ENCODE measurements at places on chromosomes 4 and X.

- no peak overlapping the region for H3K27ac ChIP-seq
- H3K4me1 ChIP-seq, result no peaks in the 10 kb centered on the region
- no peaks in the 10 kb centered on the region for H3K27me3 ChIP-seq
- DNase-seq, result no peak
- H3K4me3 ChIP-seq, result no peak overlapping the region
Measured at GRCh38 chr4:155822572-155822971, 43.5 kb downstream of the ASIC5 start.

DNA sequence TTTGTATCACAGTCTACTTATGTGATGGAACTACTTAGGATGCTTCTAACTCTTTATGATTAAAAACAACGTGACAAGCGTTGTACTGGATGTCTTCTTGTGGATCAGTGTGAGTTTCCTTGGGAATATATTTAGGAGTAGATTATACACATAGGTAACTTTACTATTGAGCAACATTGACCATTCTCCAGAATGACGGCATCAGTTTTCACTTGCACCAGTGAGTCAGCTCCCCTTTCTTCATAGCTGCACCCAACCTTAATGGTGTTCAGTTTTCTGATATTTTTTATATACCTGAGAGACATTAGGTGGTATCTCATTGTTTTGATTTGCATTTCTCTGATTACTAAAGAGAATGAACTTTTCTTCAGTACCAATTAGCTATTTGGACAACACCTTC is 343.9 kb downstream of the ADGRL3 start:
- H3K27me3 ChIP-seq, result no peaks in the 10 kb centered on the region
- no peak for DNase-seq
- no peak overlapping the region for H3K4me3 ChIP-seq
- no peaks in the 10 kb centered on the region for H3K36me3 ChIP-seq

- no peaks in the 10 kb centered on the region for H3K36me3 ChIP-seq
- DNase-seq, result no peak
- no peaks in the 10 kb centered on the region for H3K27me3 ChIP-seq
- H3K4me3 ChIP-seq, result no peak overlapping the region
- H3K27ac ChIP-seq, result no peak overlapping the region
Measured at GRCh38 chrX:129606918-129607317, 47.8 kb downstream of the APLN start.

GRCh38 chr4:88780389-88780788 is 82.8 kb upstream of the NAP1L5 start:
- DNase-seq, result no peak
- no peaks in the 10 kb centered on the region for H3K36me3 ChIP-seq
- peaks cover 8% of the 10 kb centered on the region for H3K4me1 ChIP-seq

- H3K27ac ChIP-seq, result no peak overlapping the region
- no peak for DNase-seq
- peaks cover 1% of the 10 kb centered on the region for H3K4me1 ChIP-seq
- H3K36me3 ChIP-seq, result peaks cover 3% of the 10 kb centered on the region
- H3K4me3 ChIP-seq, result no peak overlapping the region
Measured at GRCh38 chr4:82381235-82381634, 7.4 kb upstream of the HNRNPD start.

- H3K4me3 ChIP-seq, result no peak overlapping the region
- H3K4me1 ChIP-seq, result no peaks in the 10 kb centered on the region
- DNase-seq, result no peak
- no peaks in the 10 kb centered on the region for H3K36me3 ChIP-seq
- no peaks in the 10 kb centered on the region for H3K27me3 ChIP-seq
Measured at GRCh38 chrX:49231333-49232000, 1.7 kb downstream of the CACNA1F start.

- no peak overlapping the region for H3K27ac ChIP-seq
- no peak for DNase-seq
- no peaks in the 10 kb centered on the region for H3K36me3 ChIP-seq
- H3K27me3 ChIP-seq, result no peaks in the 10 kb centered on the region
- no peaks in the 10 kb centered on the region for H3K4me1 ChIP-seq
- H3K4me3 ChIP-seq, result no peak overlapping the region
Measured at GRCh38 chrX:121558886-121559285, 511.5 kb downstream of the GLUD2 start.

DNA sequence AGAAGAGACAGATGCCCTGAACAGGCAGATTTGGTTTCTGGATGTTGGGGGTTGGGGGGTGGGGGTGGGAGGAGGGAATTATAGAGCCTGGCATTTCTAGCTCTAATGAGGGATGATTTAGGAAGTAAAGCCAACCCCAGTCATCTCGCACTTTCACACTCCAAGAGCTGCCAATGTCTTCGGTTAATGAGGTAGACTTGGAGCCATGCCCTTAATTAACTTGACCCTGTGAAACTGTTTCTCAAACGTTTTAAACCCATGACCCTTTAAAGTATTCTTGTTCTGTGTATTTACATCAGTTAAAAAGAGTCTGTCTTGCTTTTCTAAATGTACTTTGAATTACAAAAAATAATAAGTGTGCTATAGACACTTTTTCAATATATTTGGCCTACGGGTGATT is 466.9 kb downstream of the FAT4 start:
- H3K27me3 ChIP-seq, result no peaks in the 10 kb centered on the region
- H3K27ac ChIP-seq, result no peak overlapping the region
- H3K36me3 ChIP-seq, result no peaks in the 10 kb centered on the region

GRCh38 chrX:10146346-10146745 is 10.4 kb upstream of the CLCN4 start:
- no peaks in the 10 kb centered on the region for H3K4me1 ChIP-seq
- H3K27ac ChIP-seq, result no peak overlapping the region
- H3K4me3 ChIP-seq, result no peak overlapping the region
- no peaks in the 10 kb centered on the region for H3K36me3 ChIP-seq

DNA sequence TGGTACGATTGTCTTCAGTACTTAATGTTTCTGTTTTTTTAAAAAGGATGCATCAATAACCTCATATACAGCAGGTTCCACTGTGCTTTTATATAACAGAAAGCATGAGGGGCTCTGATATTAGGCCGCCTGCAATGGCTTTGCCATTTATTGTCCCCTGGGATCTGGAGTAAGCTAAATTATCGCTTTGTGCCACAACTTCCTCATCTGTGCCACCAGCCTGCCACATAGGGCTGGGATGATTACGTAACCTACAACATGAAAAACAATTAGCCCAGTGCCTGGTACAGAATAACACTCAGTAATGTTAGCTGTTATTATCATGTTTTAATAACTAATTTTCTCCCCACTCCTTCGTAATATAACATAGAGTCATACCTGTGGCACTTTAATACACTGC is 65.5 kb upstream of the TRIM2 start:
- no peaks in the 10 kb centered on the region for H3K36me3 ChIP-seq
- no peaks in the 10 kb centered on the region for H3K27me3 ChIP-seq
- DNase-seq, result no peak
- H3K4me3 ChIP-seq, result no peak overlapping the region

DNA sequence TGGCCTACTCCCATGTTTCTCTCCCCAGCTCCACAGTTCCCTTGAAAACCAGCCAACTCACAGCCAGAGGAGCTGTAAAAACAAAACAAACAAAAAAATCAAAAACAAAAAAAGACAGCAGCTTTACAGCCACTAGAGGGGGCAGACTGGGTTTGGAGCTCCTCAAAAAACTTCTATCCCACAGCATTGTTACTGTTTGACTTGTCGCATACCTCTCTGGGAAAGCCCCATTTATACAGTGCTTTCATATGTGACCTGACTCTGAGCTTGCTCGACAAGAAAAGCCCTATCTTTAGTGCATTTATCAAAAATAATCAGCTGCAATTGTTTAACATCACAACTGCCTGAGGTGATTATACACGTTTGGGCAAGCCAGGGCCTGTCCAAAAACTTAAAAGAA is 21.6 kb downstream of the TSPAN6 start:
- no peaks in the 10 kb centered on the region for H3K27me3 ChIP-seq
- H3K4me1 ChIP-seq, result peaks cover 2% of the 10 kb centered on the region
- DNase-seq, result peak; percentile 57
- no peak overlapping the region for H3K4me3 ChIP-seq

- H3K4me3 ChIP-seq, result no peak overlapping the region
- peaks cover 14% of the 10 kb centered on the region for H3K4me1 ChIP-seq
- peak; percentile 8 for DNase-seq
Measured at GRCh38 chrX:9745417-9746115, 20.1 kb downstream of the GPR143 start.

GRCh38 chr4:71584585-71584984 is 199.3 kb downstream of the GC start:
- no peak overlapping the region for H3K27ac ChIP-seq
- H3K4me1 ChIP-seq, result peaks cover 5% of the 10 kb centered on the region
- no peak for DNase-seq
- no peaks in the 10 kb centered on the region for H3K27me3 ChIP-seq
- no peaks in the 10 kb centered on the region for H3K36me3 ChIP-seq
- no peak overlapping the region for H3K4me3 ChIP-seq

GRCh38 chr4:181971411-181971810 is 271.8 kb upstream of the TENM3 start:
- peak; percentile 68 for DNase-seq
- H3K4me1 ChIP-seq, result peaks cover 24% of the 10 kb centered on the region
- peak overlapping the region; percentile 64 for H3K27ac ChIP-seq
- no peak overlapping the region for H3K4me3 ChIP-seq

- H3K36me3 ChIP-seq, result no peaks in the 10 kb centered on the region
- no peak for DNase-seq
- no peaks in the 10 kb centered on the region for H3K4me1 ChIP-seq
- no peak overlapping the region for H3K4me3 ChIP-seq
Measured at GRCh38 chrX:133653358-133653757, 238.1 kb upstream of the GPC4 start.

DNA sequence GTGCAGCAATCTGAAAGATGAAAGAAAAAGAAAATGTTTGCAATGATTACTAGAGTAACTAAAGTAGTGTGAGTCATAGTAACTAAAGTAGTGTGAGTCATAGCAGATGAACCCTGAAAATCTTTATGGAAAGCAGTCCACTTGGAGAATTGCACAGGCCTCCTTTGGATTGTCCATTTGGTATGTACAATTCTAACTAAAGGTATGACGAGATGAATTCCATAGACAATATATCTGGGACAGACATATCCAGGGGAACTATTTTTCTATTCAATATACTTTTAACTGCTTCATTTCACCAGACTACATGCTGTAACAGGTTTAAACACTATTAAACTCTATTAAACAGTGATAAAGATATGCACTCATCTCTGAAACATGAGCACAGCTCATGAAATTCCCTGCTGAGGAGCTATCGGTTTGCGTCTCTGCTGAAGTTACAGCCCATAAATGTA is 798.7 kb downstream of the PCDH7 start:
- no peak overlapping the region for H3K4me3 ChIP-seq
- peak; percentile 62 for DNase-seq
- H3K4me1 ChIP-seq, result peaks cover 3% of the 10 kb centered on the region
- H3K27me3 ChIP-seq, result no peaks in the 10 kb centered on the region
- H3K36me3 ChIP-seq, result no peaks in the 10 kb centered on the region

DNA sequence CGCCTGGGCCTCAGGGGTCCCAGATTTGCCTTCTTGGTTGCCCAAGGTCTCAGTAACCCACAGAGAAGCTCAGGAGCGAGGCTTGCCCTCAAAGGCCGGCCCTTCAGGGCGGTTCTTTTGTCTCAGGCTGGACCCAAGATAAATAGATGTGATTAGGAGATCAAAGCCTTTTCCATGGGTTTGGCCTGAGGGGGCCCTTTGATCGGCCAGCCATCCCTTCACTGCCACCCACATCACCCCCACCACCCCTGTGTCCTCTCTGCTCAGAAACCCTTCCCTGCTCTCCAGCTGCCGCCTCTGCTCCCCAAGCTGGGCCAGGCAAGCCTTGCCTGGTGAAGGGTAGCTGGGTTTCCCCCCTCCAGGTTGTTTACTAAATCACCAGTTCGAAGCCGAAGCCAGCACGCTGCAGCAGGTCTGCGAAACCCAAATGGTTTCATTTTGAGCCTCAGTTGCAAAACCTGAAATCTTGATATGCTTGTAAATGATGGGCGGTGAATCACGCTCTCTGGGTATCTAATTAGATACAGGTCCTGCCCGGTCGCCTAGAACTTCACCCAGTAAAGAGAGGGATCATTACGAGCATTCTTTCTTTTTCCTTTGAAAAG is 202.6 kb upstream of the BCOR start:
- H3K27me3 ChIP-seq, result no peaks in the 10 kb centered on the region
- H3K27ac ChIP-seq, result no peak overlapping the region
- no peak overlapping the region for H3K4me3 ChIP-seq
- DNase-seq, result no peak

DNA sequence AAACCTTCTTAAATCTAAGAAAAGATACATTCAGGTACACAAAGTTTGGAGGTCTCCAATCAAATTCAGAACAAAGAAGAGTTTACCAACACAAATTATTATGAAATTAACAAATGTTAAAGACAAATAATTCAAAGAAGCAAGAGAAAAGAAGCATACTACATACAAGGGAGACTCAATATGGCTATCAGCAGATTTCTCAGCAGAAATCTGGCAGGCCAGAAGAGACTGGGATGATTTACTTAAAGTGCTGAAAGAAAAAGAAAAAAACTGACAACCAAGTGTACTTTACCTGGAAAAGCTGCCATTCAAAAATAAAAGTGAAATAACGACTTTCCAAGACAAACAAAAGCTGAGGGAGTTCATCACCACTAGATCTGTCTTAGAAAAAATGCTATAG is 64.4 kb upstream of the HTR2C start:
- H3K27me3 ChIP-seq, result no peaks in the 10 kb centered on the region
- no peaks in the 10 kb centered on the region for H3K4me1 ChIP-seq
- DNase-seq, result no peak
- H3K4me3 ChIP-seq, result no peak overlapping the region
- H3K36me3 ChIP-seq, result no peaks in the 10 kb centered on the region
- no peak overlapping the region for H3K27ac ChIP-seq

DNA sequence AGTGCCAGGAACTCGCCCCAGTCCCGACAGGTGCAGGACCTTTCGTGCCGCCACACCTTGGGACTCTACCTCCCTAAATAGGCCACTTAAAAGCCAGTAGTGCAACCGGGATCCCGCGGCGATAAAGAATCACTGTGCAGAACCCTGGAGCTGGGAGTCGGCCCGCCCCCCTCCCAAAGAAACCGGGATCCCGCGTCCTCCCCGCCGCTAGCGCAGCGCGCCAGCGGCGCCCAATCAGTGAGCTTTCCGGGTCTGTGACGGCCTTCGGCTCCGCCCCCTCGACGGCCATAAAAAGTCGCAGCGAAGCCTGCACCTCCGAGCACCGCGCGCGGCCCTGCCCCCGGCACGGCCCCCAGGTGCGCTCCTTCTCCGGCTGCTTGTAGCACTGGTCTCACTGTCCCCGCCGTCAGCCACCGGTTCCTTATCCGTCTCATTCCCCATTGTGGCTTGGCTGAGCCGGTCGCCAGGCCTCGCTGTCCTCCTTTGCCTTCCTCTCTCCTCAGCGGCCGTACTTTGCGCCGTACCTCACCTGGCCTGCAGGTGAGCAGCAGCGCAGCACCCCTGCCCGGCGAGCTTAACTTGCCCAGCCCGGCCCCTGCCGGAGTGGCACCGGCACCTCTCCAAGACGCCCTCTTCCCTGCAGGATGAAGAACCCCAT is at the start of gene LRAT:
Gene LRAT, plus strand, starts transcription at position 318 of the 658 bp plus-strand sequence. Its CDS starts 327 bp downstream, at position 645.
- no peak within 1 kb of the TSS for H3K27ac ChIP-seq
- peaks cover 39% of the 10 kb centered on the region for H3K27me3 ChIP-seq
- no peak for DNase-seq
- no peaks in the 10 kb centered on the region for H3K36me3 ChIP-seq
- H3K4me1 ChIP-seq, result peaks cover 22% of the 10 kb centered on the region
- H3K4me3 ChIP-seq, result peak within 1 kb of the TSS; percentile 59

- H3K4me3 ChIP-seq, result no peak overlapping the region
- H3K27ac ChIP-seq, result no peak overlapping the region
- no peaks in the 10 kb centered on the region for H3K36me3 ChIP-seq
- no peaks in the 10 kb centered on the region for H3K4me1 ChIP-seq
- no peak for DNase-seq
- no peaks in the 10 kb centered on the region for H3K27me3 ChIP-seq
Measured at GRCh38 chr4:90142081-90142480, 14.9 kb downstream of the CCSER1 start.
